Right atrium auricular region (tissue), 2 donors: ENCODE measurements at places on chromosomes 6 and 20. TPM values are rescaled to one million over a fixed set of nuclear protein-coding genes. Genes with fewer than 3 reads are reported as not detected.

DNA sequence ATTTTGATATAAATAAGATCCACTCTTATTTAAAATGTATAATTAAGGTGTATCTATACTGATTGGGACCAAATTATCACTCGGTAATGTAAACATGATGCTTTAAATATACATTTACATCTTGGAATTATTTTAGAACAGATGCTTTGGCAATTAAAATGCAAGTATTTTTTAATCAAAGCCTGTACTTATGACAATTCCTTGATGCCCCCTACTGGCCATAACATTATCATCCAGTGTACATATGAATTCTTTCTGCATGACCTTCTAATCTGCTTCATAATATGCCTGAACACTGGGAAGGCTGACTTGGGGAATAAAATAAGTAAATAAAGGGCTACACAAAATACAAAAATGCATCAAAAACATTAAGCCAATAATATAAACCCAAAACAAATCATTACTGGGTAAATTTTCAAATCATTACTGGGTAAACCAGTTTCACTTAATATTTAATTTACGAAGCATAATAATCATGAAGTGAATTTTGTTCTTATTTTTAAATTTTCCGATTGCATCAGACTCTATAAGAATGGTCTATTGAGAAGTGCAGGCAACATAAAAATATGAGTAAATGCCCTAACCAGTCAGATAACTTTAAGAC lies 65.1 kb downstream of the CGA start:
- no peak overlapping the region for H3K27ac ChIP-seq
- DNase-seq: no peak
- no peaks in the 10 kb centered on the region for H3K27me3 ChIP-seq
- no peaks in the 10 kb centered on the region for H3K36me3 ChIP-seq

- no peak overlapping the region for H3K27ac ChIP-seq
- H3K36me3 ChIP-seq: no peaks in the 10 kb centered on the region
Measured at GRCh38 chr6:106149472-106150069, 63.4 kb downstream of the PRDM1 start.

DNA sequence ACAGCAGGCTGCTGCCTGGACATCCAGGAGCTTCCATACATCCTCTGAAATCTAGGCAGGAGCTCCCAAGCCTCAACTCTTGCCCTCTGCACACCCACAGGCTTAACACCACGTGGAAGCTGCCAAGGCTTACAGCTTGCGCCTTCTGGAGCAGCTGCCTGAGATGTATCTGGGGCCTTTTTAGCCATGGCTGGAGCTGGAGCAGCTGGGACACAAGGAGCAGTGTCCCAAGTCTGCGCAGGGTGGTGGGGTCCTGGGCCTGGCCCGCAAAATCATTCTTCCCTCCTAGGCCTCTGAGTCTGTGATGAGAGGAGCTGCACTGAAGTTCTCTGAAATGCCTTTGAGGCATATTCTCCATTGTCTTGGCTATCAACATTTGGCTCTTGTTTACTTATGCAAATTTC lies 255.0 kb downstream of the DLL1 start:
- H3K4me3 ChIP-seq: no peak overlapping the region
- peaks cover 15% of the 10 kb centered on the region for H3K4me1 ChIP-seq
- H3K36me3 ChIP-seq: no peaks in the 10 kb centered on the region
- H3K27ac ChIP-seq: no peak overlapping the region
- no peak for DNase-seq
- no peaks in the 10 kb centered on the region for H3K27me3 ChIP-seq

GRCh38 chr6:38499529-38500096 lies 140.1 kb downstream of the BTBD9 start:
- no peaks in the 10 kb centered on the region for H3K27me3 ChIP-seq
- H3K4me1 ChIP-seq: peaks cover 9% of the 10 kb centered on the region
- DNase-seq: no peak
- H3K36me3 ChIP-seq: no peaks in the 10 kb centered on the region
- H3K4me3 ChIP-seq: no peak overlapping the region

GRCh38 chr20:55783381-55783780 lies 221.9 kb downstream of the CBLN4 start:
- no peak overlapping the region for H3K4me3 ChIP-seq
- no peaks in the 10 kb centered on the region for H3K36me3 ChIP-seq
- H3K27me3 ChIP-seq: no peaks in the 10 kb centered on the region
- H3K4me1 ChIP-seq: no peaks in the 10 kb centered on the region
- no peak overlapping the region for H3K27ac ChIP-seq

GRCh38 chr20:24970030-24970553 lies 21.0 kb downstream of the CST7 start:
- no peak overlapping the region for H3K4me3 ChIP-seq
- no peaks in the 10 kb centered on the region for H3K27me3 ChIP-seq
- no peaks in the 10 kb centered on the region for H3K4me1 ChIP-seq
- DNase-seq: peak; percentile 9
- no peak overlapping the region for H3K27ac ChIP-seq

DNA sequence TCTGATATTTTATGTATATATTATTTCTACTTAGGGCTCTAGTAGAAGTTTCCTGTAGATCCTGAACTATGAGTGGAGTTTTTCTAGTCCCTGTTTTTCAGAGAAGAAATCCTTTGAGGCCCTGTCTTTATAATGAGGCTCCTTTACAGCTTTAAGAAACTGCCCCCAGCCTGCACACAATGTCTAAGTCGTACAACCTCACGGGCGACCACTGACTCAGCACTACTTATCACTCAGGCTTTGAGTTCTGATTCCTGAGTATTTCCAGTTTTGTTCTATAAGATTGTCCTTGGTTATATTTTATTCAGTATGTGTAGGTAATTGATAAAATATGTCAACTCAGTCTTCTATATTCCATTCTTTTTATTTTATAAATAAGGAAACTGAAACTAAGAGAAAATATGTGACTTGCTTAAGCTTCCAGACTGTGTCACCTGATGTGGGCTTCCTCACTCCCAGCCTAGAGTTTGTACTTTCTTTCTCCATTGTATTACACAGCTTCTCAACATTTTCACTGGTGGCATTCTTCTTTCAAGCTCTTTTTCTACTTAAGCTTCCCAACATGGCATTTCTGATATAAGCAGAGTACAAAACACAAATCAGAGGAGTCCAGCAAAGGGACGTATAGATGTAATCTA lies 167.0 kb downstream of the TBX18 start:
- no peaks in the 10 kb centered on the region for H3K27me3 ChIP-seq
- no peaks in the 10 kb centered on the region for H3K4me1 ChIP-seq
- no peaks in the 10 kb centered on the region for H3K36me3 ChIP-seq
- DNase-seq: no peak

The TAAR2 gene
- total RNA-seq: not detected

The ABRACL gene
- 10.2 TPM for total RNA-seq

The HSPA12B gene
- total RNA-seq: 13.4 TPM
